ENCODE measurements at places on chromosomes 1 and 21. TPM values are rescaled to one million over a fixed set of nuclear protein-coding genes. Genes with fewer than 3 reads are reported as not detected.

Gene FAM151A
- total RNA-seq: not detected

DNA sequence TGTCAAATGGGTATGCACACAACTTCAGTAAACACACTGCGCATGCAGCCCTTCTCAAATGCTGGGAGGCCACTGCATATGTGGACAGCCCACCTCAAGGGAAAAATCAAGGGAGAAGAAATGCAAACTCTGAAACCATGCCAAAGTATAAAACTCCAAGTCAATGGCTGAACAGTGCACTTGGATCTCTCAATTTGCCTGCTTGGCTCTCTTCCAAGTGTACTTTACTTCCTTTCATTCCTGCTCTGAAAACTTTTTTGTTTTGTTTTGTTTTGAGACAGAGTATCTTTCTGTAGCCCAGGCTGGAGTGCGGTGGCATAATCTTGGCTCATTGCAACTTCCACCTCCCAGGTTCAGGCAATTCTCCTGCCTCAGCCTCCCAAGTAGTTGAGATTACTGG is 18.8 kb upstream of the COP1 start:
- DNase-seq: no peak

Gene FCRL6
- not detected for total RNA-seq

Gene SPAG17
- not detected for total RNA-seq

GRCh38 chr1:80251171-80251570 is 1244.6 kb upstream of the ADGRL4 start:
- DNase-seq: no peak

Measured in uterus (tissue), 4 donors.